ENCODE measurements at places on chromosomes 12 and 14.
A peak's percentile ranks its signal among the peaks of the same experiment; 100 is the strongest.

DNA sequence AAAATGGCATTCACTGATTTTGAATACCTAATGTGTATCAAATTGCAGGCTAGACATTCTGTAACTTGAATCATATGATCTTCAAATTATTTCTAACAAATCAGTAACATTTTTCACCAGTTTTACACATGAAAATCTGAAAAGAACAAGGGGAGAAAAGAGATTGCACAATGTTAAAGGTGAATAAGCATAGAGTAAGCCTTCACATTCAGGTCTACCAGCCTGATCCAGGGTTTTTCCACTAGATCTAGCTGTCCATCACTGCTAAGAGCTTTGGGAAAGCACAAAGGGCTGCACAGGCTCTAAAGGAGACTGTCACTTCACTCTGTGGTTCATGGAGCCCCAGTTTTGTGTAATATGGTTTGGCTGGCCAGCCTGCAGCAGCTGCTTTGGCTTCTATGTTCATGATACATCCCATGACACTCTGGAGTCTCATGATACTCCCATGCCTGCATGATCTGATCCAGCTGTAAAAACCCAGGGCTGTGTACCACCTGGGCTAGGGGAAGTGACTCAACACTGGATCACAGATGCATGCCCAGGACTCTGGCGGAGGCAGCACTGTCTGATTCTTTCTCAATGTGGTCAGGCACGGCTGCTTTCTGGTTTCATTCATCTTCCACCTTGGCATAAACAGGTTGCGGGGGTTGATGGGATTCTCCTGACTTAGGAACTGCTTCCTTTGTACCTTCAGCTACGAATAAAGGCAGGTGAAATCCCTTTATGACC is 859.7 kb downstream of the GALC start:
- no peak for DNase-seq

GRCh38 chr12:65362234-65363031 is 84.0 kb downstream of the MSRB3 start:
- no peak for DNase-seq

- no peak for DNase-seq
Observed at GRCh38 chr12:27176765-27177164, 67.3 kb upstream of the STK38L start.

- peak; percentile 62 for DNase-seq
Observed at GRCh38 chr12:132523576-132524331, 33.8 kb downstream of the FBRSL1 start.

- no peak for DNase-seq
Observed at GRCh38 chr12:42474391-42474790, 115.2 kb downstream of the PRICKLE1 start.

DNA sequence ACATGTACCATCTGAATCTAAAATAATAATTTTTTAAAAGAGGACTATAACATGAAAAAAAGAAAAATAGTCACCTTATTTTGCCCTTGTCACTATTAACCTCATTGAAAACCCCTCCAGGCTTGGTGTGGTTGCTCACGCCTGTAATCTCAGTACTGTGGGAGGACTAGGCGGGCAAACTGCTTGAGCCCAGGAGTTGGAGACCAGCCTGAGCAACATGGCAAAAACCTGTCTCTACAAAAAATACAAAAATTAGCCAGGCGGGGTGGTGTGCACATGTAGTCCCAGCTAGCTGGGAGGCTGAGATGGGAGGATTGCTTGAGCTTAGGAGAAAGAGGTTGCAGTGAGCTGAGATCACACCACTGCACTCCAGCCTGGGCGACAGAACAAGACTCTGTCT is 126.3 kb upstream of the KRAS start:
- DNase-seq, result no peak

DNA sequence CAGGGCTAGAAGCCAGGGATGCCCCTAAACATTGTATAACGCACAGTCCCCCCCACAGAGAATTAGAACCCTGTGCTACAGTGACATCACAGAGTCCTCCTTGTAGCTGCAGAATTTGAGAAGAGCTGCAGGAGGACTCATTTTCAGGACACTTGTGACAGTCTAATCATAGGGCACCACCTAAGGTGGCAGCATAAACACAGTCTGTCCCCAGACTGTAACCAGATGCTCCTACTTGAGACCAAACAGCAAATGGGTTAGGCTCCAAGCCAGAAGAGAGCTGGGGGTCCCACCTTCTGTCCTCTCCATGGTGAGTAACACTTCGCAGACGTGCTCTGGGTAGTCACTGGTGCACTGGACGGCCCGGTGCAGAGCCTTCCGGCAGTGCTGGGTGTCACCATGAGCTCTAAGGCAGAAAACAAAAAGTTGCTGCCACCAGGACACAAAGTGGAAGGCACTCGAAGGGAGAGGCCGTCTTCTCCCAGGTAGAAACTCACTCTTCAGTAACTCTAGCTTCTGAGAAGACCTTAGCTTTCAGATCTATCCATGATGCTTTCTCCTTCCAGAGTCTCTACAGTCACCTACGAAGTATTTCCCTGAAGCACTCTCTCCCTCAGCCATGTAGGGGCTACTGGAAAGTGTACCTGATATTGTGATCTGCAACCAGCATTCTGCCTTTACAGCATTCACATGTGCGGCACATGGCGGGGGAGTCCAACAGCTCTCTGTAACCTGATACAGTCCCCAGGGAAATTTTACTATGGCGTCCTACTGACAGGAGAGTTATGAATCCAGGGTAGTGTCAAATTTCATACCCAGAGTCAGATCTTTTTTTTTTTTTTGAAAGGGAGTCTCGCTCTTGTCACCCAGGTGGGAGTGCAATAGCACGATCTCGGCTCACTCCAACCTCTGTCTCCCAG is 17.1 kb downstream of the FICD start:
- DNase-seq, result no peak

- DNase-seq, result no peak
Observed at GRCh38 chr14:99904506-99904905, 111.3 kb downstream of the EML1 start.

- DNase-seq, result no peak
Observed at GRCh38 chr12:123056053-123056452, 75.6 kb downstream of the ARL6IP4 start.

GRCh38 chr14:58640959-58641358 is 3.2 kb downstream of the DACT1 start:
- DNase-seq, result no peak

DNA sequence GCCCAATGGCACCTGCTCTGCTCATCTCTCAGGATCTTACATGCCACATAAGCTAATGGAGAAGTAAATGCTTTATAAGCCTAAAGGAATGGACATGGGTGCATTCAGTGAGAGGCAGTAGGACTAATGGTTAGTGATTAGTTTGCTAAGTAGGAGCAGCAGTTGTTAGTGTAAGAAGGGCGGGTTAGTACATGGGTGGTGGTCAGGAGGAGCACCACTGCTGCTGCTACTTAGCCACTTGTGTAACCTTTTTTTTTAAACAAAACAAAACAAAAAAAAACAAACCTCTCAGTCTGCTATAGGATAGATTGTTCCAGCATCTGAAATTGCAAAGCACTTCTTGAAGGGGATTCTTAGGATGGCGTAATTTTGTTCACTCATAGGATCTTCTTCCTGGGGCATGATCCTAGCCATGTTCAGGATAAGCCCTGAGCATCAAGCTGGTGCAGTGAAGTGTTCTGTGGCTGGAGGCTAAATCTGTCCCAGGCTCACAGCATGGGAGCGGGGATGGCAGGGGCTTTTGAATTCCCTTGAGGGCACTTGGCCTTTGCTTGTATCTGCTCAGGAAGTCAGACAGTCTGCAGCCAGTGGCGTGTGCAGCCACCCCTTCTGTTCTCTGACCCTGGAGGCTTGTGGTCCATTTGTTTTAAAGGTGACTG is 63.6 kb downstream of the CHST11 start:
- DNase-seq, result no peak

DNA sequence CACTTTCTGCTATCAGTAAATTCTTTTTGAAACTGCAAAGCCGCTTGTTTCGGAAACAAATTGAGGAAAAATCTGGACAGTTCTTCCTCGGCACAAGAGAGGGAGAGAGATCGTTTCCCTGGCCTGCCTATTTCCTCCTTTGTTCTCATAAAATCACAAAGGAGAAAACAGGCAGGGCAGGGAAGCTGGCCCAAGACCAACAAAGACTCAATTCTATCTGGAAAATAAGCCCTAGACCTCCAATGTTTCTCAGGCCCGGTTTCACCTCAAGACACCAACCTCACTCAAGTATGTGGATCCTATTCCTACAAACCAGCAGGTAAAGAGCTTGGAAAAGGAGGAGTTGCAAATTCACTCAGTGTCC is 19.5 kb downstream of the DICER1 start:
- DNase-seq, result no peak

DNA sequence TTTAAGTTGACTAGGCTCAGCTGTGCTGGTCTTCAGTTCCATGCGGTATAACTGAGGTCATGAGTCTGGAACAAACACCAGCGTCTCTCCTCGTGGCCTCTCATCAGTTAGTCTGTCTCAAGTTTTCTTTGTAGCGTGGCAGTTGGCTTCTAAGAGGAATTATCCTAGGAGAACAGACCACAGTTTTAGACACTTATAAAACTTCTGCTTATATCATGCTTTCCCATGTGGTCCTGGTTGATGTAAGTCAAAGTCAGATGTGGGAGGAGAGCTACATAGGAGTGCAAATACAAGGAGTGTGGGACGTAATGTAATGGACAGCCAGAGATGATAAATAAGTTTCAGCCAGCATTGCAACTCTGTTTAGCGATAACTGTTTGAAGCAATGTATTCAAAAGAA is 14.8 kb downstream of the PLEKHA5 start:
- DNase-seq, result no peak

GRCh38 chr12:60415351-60415750 is 819.5 kb downstream of the SLC16A7 start:
- no peak for DNase-seq

DNA sequence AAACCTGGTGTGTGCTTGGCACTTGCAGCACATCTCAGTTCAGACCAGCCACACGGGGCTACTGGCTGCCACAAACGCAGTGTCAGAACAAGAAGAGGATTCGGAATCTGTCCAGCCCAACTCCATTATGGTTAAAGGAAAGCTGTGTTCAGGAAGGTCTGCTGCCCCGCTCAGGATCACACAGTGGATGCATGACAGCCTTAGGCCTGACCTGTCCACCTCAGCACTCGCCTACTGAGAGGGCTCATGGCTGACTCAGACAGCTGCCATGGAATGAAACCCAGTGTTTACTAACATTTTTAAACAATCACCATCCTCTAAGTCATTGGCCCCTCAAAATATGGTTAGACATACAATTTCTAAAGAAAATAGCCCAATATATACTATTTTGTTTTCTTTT is 5.6 kb upstream of the NIN start:
- no peak for DNase-seq

GRCh38 chr12:49652921-49653520 is 29.7 kb downstream of the PRPF40B start:
- no peak for DNase-seq

DNA sequence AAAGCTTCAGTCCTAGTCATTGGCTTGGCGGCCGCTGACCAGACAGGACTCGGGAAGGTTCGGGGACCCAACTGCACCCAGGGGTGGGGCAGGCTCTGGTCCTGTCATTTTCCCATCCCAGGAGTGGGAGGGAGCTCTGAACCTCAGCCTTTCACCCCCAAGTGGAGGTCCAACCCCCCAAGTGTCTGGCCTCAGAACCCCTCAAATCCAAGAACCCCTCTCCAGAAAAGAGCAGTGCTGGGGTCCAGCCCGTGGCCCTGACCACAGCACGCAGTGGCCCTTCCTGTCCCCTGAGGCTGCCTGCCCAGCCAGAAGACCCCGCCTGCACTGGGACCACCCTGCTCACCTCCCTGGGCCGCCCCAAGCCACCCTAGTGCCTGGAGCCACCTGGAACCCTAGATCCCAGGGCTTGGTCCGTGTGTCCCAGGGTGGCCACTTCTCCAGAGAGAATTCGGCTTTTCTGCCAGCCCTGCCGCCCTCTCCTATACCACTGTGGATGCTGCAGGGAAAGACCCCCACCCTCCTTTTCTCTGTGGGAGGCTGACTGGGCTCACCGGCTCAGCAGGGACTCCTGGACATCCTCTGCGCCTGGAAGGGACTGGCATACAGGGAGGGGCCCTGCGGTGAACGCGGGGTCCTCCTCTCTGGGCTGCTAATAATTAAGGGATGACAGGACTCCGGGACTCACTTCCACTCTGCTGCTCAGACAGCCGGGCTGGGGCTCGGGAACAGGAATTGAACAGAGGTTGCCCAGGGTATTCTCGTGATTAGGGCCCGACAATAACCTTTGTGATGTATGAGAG is 326.9 kb upstream of the SFSWAP start:
- DNase-seq, result no peak

DNA sequence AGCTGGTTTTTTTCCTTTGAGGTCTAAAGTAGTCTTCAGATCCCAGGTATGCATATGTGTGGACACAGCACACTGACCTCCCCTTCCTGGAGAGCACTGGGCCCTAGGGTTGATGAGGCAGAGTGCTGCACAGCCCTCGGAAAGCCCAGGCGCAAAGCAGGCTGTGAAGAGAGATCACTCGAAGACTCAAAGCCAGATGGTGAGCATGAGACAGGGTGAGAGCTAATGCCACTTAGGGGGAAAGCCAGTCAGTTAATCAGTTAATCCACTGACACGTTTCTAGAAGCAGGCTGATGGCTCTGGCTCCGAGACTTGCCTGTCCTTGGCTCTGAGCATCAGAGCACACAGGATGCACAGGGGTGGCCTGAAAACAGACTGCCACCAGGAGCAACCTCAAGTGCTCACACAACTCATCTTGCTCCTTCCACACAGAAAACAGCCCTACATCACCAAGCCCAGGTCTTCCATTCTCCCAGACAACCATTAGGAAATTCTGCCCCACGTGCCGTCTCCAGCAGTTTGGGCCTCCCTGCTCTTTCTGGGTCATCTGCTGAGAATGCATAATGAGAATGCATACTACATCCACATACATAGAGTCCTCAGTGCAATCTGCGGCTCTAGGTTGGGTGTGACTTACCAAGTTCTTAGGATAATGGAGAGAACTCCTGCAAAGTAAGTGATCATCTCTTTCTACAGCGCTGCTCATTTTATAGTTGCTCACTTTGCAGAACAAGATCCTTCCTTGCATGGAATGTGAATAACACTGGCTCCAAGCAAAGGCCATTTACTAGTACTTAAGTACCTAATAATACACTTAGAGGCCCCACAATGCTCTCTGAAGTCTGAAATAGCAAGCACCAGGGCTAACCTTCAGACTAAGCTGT is 12.0 kb downstream of the AQP6 start:
- no peak for DNase-seq

GRCh38 chr14:69536971-69537370 is 37.7 kb downstream of the CCDC177 start:
- no peak for DNase-seq

DNA sequence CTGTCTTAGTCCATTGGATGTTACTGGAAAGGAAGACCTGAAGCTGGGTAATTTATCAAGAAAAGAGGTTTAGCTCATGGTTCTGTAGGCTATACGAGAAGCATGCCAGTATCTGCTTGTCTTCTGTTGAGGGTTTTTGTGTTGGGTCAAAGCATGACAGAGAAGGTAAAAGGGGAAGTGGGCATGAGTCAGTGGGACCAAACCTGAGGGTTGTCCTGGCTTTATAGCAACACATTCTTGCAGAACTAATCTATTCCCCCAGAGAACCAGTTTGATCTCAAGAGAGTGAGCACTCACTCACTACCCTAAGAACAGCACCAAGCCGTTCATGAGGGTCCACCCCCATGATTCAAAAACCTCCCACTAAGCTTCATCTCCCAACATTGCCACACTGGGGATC is 19.0 kb upstream of the KRAS start:
- no peak for DNase-seq
